Left lobe of liver (tissue), 2 donors: ENCODE measurements at places on chromosomes 4 and X. TPM values are rescaled to one million over a fixed set of nuclear protein-coding genes. Genes with fewer than 3 reads are reported as not detected.

IL21 gene
- total RNA-seq: not detected

MUC7 gene
- total RNA-seq: not detected

SORCS2 gene
- total RNA-seq: 0.35 TPM

PCDH11X gene
- total RNA-seq: 0.03 TPM

EVC gene
- total RNA-seq: 11.0 TPM

BANK1 gene
- 0.10 TPM for total RNA-seq

GRCh38 chr4:151485541-151486131, 76.7 kb downstream of the FHIP1A start:
- DNase-seq: peak; percentile 62

- DNase-seq: peak; percentile 60
Observed at GRCh38 chr4:81635739-81636138, 164.0 kb upstream of the RASGEF1B start.

DNA sequence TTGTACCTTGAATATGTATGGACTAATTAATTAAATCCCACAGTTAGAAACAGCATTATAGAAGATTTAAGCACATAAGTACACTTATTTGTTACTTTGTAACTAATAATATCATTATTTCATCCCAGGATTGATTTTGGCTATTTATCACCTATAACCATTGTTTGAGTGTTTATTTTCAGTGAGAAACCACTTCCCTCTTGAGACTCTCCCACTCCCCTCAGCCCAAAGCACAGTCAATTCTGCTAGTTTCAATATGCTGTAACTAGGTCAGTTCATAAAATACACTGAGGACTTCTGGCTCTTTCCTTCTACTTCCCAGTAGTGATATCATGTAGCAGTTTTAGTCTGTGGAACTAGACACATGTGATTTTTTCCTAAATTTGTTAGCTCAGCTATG, 16.3 kb downstream of the OFD1 start:
- DNase-seq: no peak

- DNase-seq: no peak
Observed at GRCh38 chrX:110287605-110288004, 30.3 kb downstream of the AMMECR1 start.

DNA sequence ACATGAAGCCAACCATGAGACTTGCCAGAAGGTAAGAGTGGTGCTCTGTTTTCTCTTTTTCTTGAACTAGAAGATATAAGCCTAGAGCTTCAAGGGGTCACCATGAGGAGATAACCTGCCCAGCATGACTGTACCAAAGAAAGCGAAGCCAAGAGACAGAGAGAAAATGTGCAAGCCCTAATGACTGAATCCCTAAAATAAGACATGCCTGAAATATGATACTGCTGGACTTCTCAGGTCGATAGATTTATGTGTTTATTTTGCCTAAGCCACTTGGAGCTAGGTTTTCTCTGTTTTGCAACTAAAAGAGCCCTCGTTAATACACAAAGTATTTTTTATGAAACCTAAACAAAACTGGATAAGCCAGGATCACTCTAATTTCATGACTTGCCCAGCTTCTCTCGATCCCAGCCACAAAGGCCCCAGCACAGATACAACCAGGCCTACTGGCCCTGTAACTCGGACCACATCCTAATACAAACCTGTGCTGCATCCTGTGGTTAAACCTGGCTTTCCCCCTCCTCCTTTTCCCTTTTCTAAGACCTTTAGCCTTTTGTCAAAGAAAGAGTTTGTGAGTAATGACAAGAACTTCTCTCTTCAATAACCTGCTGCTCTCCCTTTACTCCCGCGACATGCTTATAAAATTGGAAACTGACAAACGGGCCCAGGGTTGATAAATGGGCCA, 185.8 kb downstream of the APBB2 start:
- no peak for DNase-seq

DNA sequence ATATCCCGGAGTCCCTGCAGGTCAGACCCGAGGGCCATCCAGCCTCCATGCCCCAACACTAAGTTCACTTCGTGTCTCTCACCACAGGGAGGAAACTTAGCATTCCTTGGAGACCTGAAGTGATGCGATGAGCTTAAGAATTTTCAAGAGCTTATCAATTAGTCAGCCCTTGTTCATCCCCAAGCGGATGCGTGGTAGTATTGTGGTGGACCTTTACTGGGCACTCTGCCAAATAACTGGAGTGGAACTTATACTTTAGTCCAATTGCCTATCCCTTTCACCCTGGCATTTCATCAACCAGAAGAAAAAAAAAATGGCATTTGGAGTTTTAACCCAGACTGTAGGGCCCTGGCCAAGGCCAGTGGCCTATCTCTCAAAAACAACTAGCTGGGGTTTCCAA, 137.1 kb downstream of the RELL1 start:
- DNase-seq: no peak

DNA sequence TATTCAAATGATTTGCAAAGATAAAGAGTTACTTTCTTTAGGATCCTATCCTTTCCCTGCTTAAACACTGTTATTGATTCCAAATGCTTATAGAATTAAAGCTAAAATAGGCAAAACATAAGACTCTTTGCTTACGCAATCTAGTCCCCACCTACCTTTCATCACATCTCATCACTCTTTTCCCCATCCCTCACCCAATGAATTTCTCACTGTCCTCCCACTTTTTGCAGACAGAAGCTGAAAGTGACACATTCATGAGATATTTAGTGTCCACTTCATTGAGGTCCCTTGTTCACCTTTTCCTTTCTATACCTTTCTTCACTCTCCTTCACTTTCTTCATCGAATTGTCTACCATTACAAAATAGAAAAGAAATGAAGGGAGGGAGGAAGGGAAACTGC, 424 bp downstream of the SATL1 start:
- no peak for DNase-seq

DNA sequence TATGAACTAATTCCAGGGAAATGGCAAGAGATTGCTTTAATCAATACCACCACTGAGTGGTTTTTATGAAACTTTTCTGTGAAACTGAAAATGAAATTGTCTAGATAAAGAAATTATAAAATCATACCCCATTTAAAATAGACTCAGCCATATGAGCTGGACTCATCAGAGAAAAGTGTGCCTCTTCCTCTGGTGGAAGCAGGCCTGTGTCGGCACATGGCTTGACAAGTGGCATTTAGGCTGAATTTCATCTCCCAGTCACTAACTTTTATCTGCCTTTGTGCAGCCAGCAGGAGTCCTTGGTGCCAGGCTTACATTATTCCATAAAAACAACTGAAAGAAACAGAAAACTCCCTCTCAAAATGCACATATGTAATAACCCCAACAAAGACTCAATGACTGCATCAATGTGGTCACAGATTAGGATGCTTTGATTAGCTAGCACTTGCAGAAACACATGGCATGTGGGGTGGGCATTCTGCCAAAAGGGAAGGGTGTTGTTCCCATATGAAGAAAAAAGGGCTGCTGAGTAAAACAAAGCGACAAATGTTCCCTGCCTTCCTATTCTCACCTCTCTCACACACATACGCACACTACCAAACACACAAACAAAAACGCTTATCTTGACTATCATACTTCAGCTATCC, 232.3 kb downstream of the PABPC4L start:
- DNase-seq: no peak

DNA sequence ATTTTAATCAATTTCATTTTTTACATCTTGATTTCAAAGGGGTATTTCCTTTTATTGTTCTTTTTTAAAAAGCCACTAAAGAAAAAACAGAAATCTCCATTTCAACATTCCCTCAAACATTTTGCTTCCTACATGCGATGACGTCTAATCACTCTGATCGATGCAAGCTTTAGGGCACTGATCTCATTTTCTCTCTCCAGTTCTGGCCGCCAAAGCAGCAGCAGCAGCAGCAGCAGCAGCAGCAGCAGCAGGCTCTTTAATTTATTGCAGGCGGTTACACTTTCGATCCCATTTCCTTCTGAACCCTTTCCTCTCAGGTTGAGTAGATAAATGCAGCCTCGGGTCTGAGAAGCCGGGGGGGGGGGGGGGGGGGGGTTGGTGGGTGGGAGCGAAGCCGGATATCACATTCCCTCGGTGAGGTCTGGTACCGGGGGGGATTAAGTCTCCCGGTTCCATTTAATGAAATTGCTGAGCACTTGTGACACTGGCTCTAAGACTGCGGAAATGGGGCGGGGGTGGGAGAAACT, 3.4 kb upstream of the PCDH7 start:
- DNase-seq: no peak

DNA sequence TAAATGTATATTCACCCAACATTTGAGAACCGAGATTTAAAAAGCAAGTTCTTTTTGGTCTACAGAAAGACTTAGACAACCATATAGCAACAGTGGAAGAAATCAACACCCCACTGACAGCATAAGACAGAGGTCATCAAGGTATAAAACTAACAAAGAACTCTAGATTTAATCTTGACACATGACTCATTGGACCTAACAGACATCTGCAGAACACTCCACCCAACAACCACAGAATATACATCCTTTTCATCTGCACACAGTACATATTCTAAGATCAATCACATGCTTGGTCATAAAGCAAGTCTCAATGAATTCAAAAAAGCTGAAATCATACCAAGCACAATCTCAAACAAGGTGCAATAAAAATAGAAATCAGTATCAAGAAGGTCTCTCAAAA, 65.8 kb downstream of the SPIN4 start:
- no peak for DNase-seq

DNA sequence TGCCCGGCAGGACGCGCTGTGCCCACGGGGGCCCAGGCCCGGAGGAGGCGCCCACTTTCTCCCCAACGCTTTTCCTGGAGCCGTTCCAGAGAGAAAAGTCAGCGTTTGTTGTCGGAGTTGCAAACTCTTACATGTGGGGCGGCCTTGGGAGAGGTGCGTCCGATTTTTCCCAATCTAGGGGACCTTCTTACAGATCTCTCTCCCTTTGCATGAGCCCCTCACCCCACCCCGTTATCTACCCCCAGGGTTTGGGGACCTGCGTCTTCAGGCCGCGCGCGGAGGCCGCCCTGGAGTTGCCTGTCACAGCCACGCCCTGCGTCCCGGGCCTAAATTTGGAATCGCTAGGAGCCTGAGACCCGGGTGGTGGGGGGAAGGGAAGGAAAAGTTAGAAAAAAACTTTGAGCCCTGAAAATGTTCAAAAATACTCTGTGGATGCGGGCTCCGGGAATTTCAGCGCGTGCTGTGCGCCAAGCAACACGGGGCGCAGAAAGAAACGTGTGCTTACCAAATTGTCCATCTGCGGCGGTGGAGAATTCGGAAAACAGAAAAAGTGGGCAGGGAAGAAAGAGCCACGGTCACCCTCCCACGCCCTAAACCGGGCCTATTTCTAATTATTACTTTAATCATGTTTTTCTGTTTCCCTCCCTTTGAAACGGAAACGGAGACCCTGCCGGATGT, 587 bp downstream of the CD99 start:
- peak; percentile 56 for DNase-seq

GRCh38 chrX:73766431-73766795, 203.4 kb downstream of the CHIC1 start:
- DNase-seq: no peak

GRCh38 chr4:128191115-128191781, 96.4 kb downstream of the PGRMC2 start:
- DNase-seq: peak; percentile 58
